ENCODE measurements at places on chromosomes 2 and 18. TPM values are rescaled to one million over a fixed set of nuclear protein-coding genes. Genes with fewer than 3 reads are reported as not detected.

Gene CYS1
- polyA plus RNA-seq: 1.2 TPM

Gene PROKR1
- not detected for polyA plus RNA-seq

Gene NT5DC4
- polyA plus RNA-seq: not detected

Gene TTLL4
- polyA plus RNA-seq: 25.6 TPM

Gene DYNAP
- not detected for polyA plus RNA-seq

Gene TSHZ1
- polyA plus RNA-seq: 2.8 TPM

Gene GALNT14
- polyA plus RNA-seq: 48.0 TPM

Gene KLHL14
- not detected for polyA plus RNA-seq

Gene PLCL1
- not detected for polyA plus RNA-seq

Gene CCDC121
- 4.9 TPM for polyA plus RNA-seq

Gene SNRNP27
- polyA plus RNA-seq: 97.5 TPM

Gene RESP18
- polyA plus RNA-seq: not detected

Gene MC2R
- polyA plus RNA-seq: not detected

Gene KIF5C
- 0.28 TPM for polyA plus RNA-seq

Gene RFX8
- polyA plus RNA-seq: not detected

Gene USP37
- 5.1 TPM for polyA plus RNA-seq

Gene PAX3
- polyA plus RNA-seq: not detected

Gene SP110
- 5.3 TPM for polyA plus RNA-seq

Gene POTEC
- polyA plus RNA-seq: not detected

Gene LRP2
- polyA plus RNA-seq: not detected

Gene HNRNPA3
- 755 TPM for polyA plus RNA-seq

Gene UGT1A4
- polyA plus RNA-seq: 0.05 TPM

Gene TMSB10
- polyA plus RNA-seq: 6,648 TPM

Gene SLC35F6
- 40.1 TPM for polyA plus RNA-seq

Gene SLC38A11
- polyA plus RNA-seq: 0.07 TPM

Gene WDPCP
- 3.0 TPM for polyA plus RNA-seq

Gene RNASEH1
- 56.8 TPM for polyA plus RNA-seq

Gene CD302
- 2.9 TPM for polyA plus RNA-seq
